ENCODE measurements at places on chromosomes 13 and 19.

- DNase-seq = peak; percentile 85
Observed at GRCh38 chr19:6590827-6591319, at the start of gene CD70. Gene CD70 (minus strand): TSS chr19:6591150. CDS start chr19:6591002, 148 bp downstream.

- no peak for DNase-seq
Observed at GRCh38 chr19:51780270-51780669, 14.7 kb upstream of the FPR3 start.

- no peak for DNase-seq
Observed at GRCh38 chr13:20441879-20442278, 83.8 kb downstream of the CRYL1 start.

DNA sequence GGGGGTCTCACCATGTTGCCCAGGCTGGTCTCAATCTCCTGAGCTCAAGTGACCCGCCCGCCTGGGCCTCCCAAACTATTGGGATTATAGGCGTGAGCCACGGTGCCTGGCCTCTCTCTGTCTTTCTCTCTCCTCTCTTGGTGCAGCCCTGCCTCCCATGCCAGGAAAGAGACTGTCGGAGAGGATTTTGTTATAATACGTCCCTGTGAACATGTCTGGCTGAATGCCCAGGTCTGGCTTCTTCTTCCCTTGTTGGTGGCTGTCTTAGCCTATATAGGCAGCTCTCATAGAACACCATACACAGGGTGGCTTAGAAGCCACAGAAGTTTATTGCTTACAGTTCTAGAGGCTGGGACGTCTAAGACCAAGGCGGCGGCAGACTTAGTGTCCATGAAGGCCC is 46.4 kb downstream of the PEX11G start:
- no peak for DNase-seq

DNA sequence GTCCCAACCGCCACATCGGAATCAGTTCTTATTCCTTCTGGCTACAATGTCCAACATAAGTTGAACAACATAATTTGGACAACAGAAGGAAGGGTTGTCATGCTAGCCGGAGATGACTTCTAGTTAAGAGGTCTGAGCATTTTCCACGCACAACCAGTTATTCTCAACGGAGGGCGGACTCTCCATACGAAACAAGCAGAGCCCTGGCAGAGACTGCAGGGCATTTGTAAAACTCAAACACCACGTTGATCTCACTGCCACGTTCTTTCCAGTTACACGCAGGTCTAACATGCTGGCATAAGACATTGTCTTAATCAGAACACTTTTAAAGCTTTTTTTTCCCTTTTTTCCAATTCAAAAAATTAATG is 38.3 kb upstream of the DCUN1D2 start:
- DNase-seq = no peak

GRCh38 chr19:54674021-54674617 is 11.3 kb downstream of the LILRB4 start:
- no peak for DNase-seq

All from stimulated activated effector memory CD8-positive, alpha-beta T cell treated with anti-CD3 and anti-CD28 coated beads, Interleukin-12 subunit alpha, Interleukin-12 subunit beta, amount 100 ng/mL, for 72 hours (primary cell).